ENCODE measurements at places on chromosomes 7 and 10.

- no peak for DNase-seq
Observed at GRCh38 chr7:155818154-155818819, 6.0 kb upstream of the SHH start.

GRCh38 chr7:8592167-8592566, 158.8 kb downstream of the NXPH1 start:
- DNase-seq, result no peak

- no peak for DNase-seq
Observed at GRCh38 chr10:106320876-106321275, 843.6 kb downstream of the SORCS1 start.

- DNase-seq, result no peak
Observed at GRCh38 chr7:25847336-25848070, 304.5 kb upstream of the NFE2L3 start.

DNA sequence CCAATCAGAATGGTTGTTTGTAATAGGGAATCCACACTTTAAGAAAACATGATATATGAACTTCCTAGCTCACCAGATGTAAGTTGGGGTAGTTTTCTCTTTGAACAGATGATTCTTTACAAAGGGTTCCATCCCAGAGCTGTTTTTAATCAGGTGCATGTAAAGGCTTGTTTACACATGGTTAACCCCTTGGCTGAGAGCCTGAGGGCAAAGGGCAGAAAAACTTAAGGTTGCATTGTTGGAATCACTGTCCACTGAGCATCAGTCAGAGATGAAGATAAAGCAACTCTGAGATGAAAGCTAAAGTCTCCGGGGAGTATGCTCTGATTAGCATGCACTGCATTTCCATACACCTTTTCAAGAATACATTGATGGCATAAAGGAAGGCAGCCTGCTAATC, 518.2 kb downstream of the SORCS3 start:
- DNase-seq, result no peak

DNA sequence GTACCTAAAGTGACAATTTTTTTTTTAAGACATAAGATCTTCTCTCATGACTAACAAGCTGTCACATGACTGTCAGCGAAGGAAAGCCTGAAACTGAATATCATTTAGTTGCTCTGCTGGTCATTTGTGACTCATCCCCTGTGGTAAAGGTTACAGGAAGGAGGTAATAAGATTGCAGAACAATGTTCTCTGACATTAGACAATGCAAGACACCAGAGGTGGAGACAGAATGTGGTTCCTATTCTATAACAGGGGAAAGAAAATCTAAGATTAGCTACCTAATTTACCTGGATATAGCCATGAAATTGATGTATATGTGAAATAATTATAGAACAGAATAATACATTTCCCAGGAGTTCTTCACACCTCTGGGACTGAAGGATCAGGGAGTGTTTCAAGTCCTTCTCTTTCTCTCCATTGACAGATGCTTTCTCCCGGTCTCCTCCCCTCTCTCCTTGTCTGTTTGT, 47.7 kb downstream of the LRGUK start:
- DNase-seq, result no peak

- no peak for DNase-seq
Observed at GRCh38 chr10:128843972-128844371, 623.1 kb upstream of the MGMT start.

DNA sequence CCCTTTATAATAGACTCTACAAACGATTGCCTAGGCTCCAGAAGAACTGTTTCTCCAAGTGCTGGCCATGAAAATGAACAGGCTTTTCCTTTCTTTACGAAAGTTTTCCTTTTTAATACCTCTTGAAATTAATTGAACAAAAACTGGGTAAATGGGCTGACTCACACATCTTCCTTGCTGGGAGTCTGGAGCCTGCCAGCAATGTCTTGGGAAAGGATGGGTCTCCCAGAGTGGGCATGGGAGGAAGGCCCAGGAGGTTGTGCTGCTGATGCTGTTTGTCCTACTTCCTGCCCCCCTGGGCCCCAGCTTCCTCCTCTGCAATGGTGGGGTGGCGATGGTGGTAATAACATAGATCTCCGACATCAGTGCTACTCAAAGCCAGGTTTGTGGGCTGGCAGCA, 174.1 kb downstream of the RPS24 start:
- no peak for DNase-seq

- DNase-seq, result no peak
Observed at GRCh38 chr10:128865436-128866195, 601.4 kb upstream of the MGMT start.

DNA sequence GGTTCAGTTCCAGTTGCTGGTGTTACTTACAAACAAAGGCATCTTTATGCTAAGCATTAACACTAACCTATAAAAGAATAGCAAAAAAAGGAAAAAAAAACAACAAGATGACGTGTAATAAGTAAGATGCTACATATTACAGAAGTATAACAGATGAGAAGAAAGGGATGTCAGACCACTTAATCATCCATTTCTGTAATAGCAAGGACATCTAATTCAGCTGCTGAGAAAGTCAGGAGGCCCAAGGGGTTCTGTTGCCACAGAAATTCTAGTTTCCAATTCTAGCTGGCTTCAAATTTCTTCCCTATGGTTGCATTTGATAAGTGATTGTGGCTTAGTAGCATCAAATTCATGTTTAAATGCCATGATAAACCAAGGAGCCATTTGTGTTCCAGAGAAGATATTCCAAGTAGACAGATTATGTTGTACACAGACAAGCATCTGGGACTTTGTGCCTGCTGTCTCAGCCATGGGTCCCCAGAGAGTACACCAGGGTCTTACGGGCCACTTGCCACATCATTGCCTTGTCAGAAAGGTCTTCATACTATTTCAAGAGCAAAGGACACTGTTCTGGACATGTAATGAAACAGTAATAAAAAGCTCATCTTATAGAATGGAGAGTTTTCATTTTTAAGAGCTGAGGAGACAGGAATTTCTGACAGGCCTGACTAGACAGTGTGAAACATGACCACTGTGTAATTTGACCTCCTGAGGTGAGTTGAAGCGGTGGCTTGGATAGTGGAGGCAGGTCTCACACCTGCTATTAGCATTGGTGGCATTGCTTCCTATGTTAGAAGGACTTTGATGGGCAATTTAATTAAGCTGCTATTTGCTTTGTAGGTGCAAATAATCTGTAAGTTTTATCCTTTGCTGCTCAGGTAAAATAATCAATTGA, 4.2 kb upstream of the ASB4 start:
- no peak for DNase-seq

DNA sequence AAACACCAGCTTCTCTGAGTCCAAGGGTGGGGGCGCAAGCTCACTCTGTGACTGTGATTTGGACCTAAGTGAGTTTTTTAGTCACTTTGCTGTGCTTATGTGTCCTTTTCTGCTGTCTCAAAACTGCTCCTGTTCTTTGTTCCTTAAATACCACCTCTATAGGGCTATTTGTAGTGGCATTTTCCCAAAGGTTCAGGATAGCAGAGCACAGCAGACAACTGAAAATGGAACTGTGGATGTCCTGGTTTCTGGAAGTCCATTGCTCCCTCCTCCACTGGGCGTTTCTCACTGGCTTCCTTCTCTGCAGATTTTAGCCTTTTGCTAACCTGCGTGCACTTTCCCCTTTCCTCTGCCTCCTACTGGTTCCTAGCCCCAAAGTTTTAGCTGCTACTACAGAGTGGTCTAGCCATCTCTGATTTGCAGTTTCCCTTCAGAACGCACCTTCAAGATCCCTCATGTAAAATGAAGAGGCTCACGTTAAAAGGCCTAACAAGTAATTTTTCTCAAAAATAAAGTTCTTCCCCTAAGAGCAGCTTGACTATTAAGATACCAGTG, 25.6 kb downstream of the BLVRA start:
- no peak for DNase-seq

- no peak for DNase-seq
Observed at GRCh38 chr7:78176171-78176570, 377.6 kb downstream of the PHTF2 start.

- no peak for DNase-seq
Observed at GRCh38 chr10:6694447-6695140, 114.5 kb upstream of the PRKCQ start.

- no peak for DNase-seq
Observed at GRCh38 chr10:102758240-102758932, 14.6 kb downstream of the WBP1L start.

GRCh38 chr7:75843613-75844116, 30.1 kb upstream of the CCL24 start:
- no peak for DNase-seq

DNA sequence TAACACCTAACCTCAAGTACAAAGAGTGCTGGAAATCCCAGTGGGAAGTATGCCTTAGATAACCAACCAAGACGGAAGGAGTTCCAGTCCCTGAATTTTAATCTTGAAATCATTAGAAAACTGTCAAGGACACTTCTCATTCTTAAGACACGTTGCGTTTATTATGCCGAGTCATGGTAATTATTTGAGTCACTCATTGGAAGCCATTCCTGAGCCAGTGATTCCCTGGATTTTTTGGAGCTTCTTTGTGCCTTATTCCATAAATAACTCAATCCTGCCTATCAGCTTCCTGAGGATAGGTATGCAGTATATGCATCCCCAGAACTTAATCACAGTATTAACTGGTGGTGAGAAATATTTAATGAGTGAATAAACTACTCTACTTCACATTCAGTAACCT, 77.4 kb downstream of the PPP1R17 start:
- DNase-seq, result no peak

DNA sequence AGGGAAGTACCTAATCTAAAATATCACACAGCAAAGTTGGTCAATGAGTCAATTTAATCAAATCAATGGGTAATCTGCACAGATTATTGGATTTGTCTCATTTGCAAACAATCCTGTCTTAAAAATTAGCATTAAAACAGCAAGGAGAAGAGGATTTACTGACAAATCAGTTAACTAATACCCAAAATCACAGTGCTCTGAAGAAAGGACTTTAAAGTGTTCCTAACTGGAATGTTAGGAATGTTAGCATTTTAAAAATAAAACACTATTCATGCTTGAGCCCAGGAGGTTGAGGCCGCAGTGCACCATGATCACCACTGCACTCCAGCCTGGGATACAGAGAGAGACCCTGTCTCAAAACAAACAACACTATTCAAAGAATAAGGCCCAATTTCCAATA, 83.1 kb downstream of the CHCHD3 start:
- DNase-seq, result no peak

- no peak for DNase-seq
Observed at GRCh38 chr10:118914629-118915028, 114.9 kb upstream of the NANOS1 start.

GRCh38 chr10:18658271-18659124, 733 bp upstream of the ARL5B start:
- DNase-seq, result no peak

GRCh38 chr7:110604885-110605284, 486.0 kb upstream of the LRRN3 start:
- no peak for DNase-seq

- no peak for DNase-seq
Observed at GRCh38 chr7:120256344-120257070, 16.5 kb upstream of the KCND2 start.

DNA sequence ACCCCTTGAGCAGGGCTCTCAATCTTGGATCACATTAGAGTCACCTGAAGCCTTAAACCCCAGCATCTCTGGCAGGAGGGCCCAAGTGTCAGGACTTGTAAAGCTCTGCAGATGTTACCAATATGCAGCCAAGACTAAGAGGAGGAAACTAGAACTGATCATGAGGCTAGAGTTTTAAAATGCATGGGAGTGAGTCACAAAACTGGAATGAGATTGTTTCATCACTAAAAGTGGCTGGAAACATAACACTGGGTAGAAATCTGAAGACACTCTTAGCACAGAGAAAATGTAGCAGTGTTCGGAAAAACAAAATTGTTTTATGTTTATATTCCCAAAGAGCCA, 63.3 kb upstream of the GHITM start:
- no peak for DNase-seq

DNA sequence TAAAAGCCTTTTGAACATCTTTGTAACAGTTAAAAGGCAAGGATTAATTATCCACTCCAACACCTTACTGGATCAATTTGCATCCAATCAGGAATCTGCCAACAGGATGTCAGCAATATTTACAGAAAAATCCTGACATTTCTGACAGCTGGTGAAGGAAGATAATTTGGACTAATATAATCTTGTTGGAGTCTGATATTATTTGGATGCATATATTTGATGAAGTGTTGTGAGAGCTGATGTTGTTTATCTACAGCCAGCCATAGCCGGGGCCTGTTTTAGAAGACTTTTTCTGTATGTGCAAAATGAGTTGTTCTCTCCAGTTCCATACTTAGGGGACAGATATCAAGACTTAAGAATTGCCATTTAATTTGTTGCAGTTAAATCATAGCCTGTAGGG, 91.1 kb downstream of the GPR37 start:
- no peak for DNase-seq

DNA sequence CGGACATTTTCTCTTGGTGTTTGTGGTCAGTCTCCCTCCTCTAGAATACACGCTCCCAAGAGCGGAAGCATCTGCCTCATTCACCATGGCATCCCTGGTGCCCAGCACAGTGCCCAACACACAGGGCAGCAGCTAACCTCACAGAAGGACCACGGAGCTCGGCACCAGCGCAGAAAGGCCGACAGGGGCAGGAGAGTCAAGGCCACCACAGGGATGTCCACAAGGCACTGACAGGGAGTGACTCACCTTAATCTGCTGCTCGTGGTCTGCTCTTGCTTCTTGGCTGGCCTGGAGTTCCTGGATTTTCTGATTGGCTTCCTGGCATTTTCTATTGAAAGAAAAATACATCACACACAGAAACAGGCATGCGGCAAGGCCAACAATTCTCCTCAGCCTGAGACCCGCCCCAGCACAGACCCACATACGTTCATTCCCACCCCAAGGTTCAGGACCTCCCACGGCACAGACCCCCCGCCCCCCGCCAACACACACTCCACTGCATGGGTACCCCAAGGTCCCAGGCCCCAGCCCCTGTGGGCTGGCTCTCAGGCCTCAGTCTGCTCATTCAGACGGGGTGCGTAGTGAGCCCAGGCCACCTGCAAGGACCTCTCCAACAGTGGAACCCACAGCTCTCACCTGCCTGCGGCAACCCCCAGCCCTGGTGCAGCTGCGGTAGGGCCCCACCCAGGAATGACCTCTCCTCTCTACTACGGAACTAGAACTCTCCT, 14.9 kb downstream of the MAD1L1 start:
- DNase-seq, result no peak

DNA sequence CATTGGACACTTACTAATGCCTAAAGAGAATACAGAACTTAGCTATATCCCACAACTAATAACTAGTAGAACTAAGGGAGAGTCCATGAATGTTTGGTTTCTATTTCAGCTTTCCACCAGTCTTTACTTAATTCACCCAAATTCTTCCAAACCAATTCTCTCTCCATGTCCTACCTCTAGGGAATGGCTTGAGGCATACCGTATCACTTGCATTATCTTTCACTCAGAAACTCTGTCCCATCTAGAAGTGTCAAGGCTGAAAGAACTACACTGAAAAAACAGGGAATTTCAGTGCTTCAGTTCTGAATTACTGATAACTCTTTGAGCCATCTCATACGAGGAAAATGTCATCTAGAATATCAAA, 758 bp downstream of the TMEM168 start:
- no peak for DNase-seq
